Bone marrow (tissue), 2 donors: ENCODE measurements at places on chromosomes 1 and 21.

GRCh38 chr1:217526636-217527035, 104.3 kb downstream of the GPATCH2 start:
- DNase-seq = no peak

GRCh38 chr1:6962478-6962995, 177.3 kb downstream of the CAMTA1 start:
- DNase-seq = no peak

- DNase-seq = no peak
Observed at GRCh38 chr1:27980216-27980845, 20.6 kb downstream of the XKR8 start.

- DNase-seq = no peak
Observed at GRCh38 chr21:31136891-31137290, 98.6 kb upstream of the KRTAP19-8 start.

- DNase-seq = peak; percentile 71
Observed at GRCh38 chr1:27605796-27606707, 2.1 kb upstream of the AHDC1 start.

DNA sequence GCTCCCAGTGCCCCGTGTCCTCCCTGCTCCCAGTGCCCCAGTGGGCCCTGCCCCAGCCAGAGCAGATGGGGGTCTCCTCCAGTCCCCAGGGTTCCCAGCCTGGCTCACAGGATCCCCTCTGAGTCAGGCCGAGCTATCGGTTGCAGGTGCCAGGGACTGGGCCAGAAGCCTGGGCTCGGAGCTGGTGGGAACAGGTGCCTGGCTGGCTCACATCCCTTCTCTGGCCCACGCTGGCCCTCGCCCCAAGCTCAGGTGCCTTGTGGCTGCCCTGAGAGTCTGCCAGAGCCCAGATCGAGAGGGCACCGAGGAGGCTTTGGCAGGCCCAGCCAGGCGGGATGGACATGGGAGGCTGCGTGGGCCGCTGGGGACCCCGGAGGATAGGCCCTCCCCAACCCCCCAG, 18.9 kb downstream of the PLCH2 start:
- no peak for DNase-seq

GRCh38 chr1:168348146-168348709, 67.6 kb downstream of the TBX19 start:
- DNase-seq = no peak

- DNase-seq = no peak
Observed at GRCh38 chr1:223143537-223144248, 645 bp upstream of the TLR5 start.

GRCh38 chr1:57854436-57854835, 430.6 kb upstream of the DAB1 start:
- DNase-seq = no peak

GRCh38 chr1:44422161-44422560, 17.1 kb downstream of the RNF220 start:
- DNase-seq = no peak

DNA sequence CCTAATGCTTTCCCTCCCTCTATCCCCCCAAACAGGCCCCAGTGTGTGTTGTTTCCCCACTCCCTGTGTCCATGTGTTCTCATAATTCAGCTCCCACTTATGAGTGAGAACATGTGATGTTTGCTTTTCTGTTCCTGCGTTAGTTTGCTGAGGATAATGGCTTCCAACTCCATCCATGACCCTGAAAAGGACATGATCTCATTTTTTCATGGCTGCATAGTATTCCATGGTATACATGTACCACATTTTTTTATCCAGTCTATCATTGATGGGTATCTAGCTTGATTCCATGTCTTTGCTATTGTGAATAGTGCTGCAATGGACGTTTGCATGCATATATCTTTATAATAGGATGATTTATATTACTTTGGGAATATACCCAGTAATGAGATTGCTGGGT, 8.7 kb downstream of the PRSS38 start:
- DNase-seq = no peak

DNA sequence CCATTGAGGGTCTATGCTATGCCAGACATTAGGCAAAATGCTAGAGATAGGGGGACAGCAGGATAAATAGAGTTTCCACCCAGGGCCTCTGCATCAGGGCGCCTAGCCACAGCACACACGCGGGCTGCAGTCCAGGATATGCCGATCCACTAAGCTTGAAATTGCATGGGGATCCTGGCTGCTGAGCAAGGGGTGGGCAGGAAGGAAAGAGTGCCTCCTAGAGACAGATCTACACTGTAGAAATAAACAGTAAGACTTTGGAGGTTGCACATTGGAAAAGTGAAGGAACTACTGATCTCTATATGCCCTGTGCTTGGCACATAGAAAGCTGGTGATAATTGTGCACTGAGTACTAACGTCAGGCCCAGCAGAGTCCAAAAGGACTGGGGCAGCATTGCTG, 411.1 kb downstream of the PRDM2 start:
- no peak for DNase-seq

GRCh38 chr1:39640861-39641260, 1.4 kb upstream of the HEYL start:
- DNase-seq = no peak

DNA sequence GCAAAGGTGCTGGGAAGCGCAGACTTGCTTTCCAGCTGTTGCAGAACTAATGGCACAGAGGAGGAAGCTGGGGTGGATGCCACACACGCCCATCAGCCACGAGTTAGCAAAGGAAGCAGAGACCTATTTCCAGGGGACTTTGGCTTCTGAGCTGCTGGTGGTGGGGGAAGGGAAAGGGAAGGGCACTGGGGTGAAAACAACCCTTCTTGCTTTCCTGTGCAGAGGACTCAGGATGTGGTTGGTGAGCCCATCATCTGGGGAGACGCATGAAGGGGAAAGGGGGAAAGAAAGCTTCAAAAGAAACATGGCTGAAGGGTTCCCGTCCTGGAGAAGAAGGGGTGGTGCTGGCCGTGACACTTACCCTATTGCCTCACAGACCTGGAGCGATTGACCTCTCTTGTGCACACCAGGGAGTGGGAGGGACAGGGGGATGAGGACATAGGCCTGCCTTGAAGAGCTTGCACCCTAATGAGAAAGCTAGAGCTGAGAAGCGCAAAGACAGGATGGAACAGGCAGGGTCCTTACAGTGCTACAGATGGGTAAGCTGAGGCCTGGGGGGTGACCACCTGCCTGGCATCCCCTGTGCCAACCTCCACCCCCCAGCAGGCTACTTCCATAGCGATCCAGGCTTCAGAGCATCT, 140.8 kb upstream of the RAB4A start:
- DNase-seq = no peak
